ENCODE measurements at places on chromosomes 6 and 20. TPM values are rescaled to one million over a fixed set of nuclear protein-coding genes. Genes with fewer than 3 reads are reported as not detected.

The COL11A2 gene
- polyA plus RNA-seq, result 1.3 TPM

The LTB gene
- 3.0 TPM for polyA plus RNA-seq

The PBOV1 gene
- not detected for polyA plus RNA-seq

The KCNS1 gene
- 0.15 TPM for polyA plus RNA-seq

The ENPP3 gene
- polyA plus RNA-seq, result 0.10 TPM

The HLA-G gene
- 0.07 TPM for polyA plus RNA-seq

The EYA2 gene
- 23.6 TPM for polyA plus RNA-seq

The FERMT1 gene
- polyA plus RNA-seq, result 10.9 TPM

The ZNF391 gene
- 0.47 TPM for polyA plus RNA-seq

The CLPSL2 gene
- not detected for polyA plus RNA-seq

The KCNK17 gene
- 0.24 TPM for polyA plus RNA-seq

The PARD6B gene
- 1.6 TPM for polyA plus RNA-seq

The FGD2 gene
- 4.1 TPM for polyA plus RNA-seq

The LGSN gene
- polyA plus RNA-seq, result not detected

The PPP1R3G gene
- polyA plus RNA-seq, result 0.92 TPM

The PPIL6 gene
- polyA plus RNA-seq, result 0.16 TPM

The REM1 gene
- polyA plus RNA-seq, result 0.60 TPM

The TJAP1 gene
- 15.1 TPM for polyA plus RNA-seq

The OSTM1 gene
- 6.1 TPM for polyA plus RNA-seq

The TMEM151B gene
- polyA plus RNA-seq, result not detected

The TRIM31 gene
- 0.11 TPM for polyA plus RNA-seq

The MYL9 gene
- polyA plus RNA-seq, result 320 TPM

The TRMT6 gene
- polyA plus RNA-seq, result 10.7 TPM

The PACRG gene
- 0.44 TPM for polyA plus RNA-seq

The TRIM10 gene
- not detected for polyA plus RNA-seq

The CDK19 gene
- polyA plus RNA-seq, result 6.6 TPM

The SLC22A2 gene
- not detected for polyA plus RNA-seq

The TFAP2C gene
- polyA plus RNA-seq, result 18.6 TPM

The SMOC2 gene
- 4.6 TPM for polyA plus RNA-seq

The SLC17A2 gene
- not detected for polyA plus RNA-seq

The TCF15 gene
- 0.26 TPM for polyA plus RNA-seq

The LY6G6F gene
- not detected for polyA plus RNA-seq

The ARMC12 gene
- 0.27 TPM for polyA plus RNA-seq

The SLC2A10 gene
- polyA plus RNA-seq, result 2.6 TPM

The ADGRF1 gene
- 47.9 TPM for polyA plus RNA-seq

The CCDC170 gene
- 0.02 TPM for polyA plus RNA-seq

The RHAG gene
- 0.06 TPM for polyA plus RNA-seq

The CST5 gene
- 0.16 TPM for polyA plus RNA-seq

The DEFB124 gene
- polyA plus RNA-seq, result not detected

The MYO6 gene
- polyA plus RNA-seq, result 53.1 TPM

The ZBTB12 gene
- polyA plus RNA-seq, result 2.4 TPM

The ENPP1 gene
- polyA plus RNA-seq, result 0.84 TPM

The WFDC10B gene
- 0.07 TPM for polyA plus RNA-seq

The KCNK5 gene
- 2.7 TPM for polyA plus RNA-seq

The SOBP gene
- polyA plus RNA-seq, result 0.59 TPM

The TMEM200A gene
- 0.10 TPM for polyA plus RNA-seq

The FOXP4 gene
- 8.4 TPM for polyA plus RNA-seq

Data from esophagus (tissue), 2 donors.